Left renal pelvis (tissue), 4 donors: ENCODE measurements at places on chromosomes 16 and 17.

DNA sequence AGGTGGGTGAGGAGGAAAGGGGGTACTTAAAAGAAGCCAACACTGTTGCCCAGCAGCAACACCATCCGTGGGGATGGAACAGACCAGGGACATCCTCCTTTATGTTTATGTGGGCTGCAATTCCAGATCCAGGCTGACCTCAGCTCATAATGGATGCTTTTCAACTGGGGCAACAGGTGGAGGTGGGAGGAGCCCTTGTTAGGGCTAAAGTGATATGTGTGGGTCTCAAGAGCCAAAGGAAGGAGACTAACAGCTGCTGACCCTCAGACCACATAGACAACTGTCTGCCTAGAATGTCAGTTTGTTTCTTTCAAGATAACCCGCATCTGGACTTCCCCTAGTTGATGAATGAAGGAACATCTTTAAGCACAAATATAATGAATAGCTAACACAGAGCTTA lies 2.0 kb upstream of the INPP5K start:
- no peak for DNase-seq

- DNase-seq = no peak
These were observed 44.6 kb downstream of the RMI2 start for GRCh38 chr16:11389631-11390565.

DNA sequence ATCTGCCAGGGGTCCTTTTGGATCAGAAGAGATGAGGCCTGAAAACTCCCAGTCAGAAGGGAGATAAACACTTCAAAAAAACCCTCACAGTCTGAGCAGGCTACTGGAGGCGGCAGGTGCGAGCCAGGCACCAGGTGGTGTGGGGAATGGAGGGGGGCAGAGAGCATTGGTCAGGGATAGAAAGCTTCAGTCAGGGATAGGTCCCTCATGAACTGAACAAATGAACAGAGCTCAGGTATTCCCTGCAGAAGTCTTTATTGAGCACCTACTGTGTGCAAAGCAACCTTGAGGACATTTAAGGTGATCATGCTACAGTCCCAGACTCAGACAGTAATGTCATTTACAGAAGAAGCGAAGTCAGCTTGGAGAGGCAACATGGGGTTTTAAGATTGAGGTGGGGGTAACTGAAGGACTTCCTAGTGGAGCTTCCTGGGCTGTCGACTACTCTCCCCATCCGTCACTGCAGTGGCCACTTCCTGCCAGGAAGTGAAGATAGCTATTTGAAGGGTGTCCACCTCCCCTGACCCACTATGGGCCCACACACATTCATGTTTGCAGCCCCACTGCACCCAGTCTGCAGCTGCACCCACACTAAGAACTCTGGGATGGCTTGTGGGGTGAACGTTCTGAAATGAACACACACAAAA lies 3.2 kb downstream of the KIFC3 start:
- no peak for DNase-seq

GRCh38 chr16:12773221-12773620 lies 30.5 kb downstream of the CPPED1 start:
- DNase-seq = no peak

DNA sequence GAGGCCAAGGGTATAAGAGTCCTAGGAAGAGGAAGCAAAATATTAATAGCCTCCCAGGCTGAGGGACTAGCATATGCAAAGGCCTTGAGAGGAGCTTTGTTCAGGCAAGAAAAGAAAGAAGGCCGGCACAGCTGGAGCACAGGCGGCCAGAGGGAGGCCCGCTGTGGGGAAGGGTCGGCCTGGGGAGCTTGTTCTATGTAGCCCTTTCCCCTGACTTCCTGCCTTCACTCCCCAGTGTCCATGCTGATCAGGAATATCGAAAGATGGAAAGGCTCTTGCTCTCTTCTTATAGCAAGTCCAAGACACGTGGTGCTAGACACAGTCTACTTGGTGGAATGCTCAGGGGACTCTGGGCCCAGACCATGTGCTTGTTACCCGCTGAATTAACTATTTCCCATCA lies 27.4 kb upstream of the HAS3 start:
- no peak for DNase-seq

DNA sequence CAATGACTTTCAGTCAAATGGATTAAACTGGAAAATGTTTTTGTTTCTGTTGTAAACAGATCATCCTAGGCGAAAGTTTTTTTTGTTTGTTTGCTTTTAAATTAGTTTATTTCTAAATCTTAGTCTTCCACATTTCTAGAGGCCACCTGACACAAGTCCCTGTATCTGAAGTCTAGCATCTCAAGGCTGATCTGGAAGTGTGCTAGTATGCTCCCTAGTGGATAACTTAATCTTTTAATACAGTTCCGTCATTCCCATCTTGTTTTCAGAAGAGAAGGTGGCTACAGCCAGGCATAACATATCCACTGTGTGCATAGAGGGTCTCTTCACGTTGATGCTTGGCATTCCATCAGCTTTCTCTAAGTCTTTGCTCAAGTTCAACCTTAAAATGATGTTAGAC lies 7.6 kb downstream of the IFT20 start:
- no peak for DNase-seq

- DNase-seq = no peak
These were observed 6.2 kb downstream of the RAB40B start for GRCh38 chr17:82692268-82692667.
